ENCODE measurements at places on chromosomes 4 and X.

DNA sequence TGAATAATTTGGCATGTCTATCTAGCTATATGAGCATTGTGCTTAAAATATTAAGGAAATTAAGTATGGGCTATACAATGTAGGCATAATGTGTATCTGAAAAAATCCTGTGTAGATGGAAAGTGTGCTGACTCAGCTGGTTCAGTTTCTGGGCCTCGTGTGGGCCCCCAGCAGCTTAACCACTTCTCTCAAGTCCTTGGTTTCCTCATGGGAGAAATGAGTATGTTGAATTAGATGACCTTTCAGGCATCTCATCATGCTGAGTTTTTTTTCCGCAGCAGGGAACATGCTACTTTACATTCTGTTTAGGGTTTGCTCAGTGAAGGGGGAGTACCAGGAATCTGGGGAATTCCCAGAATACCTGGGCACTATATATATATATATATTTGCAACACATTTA lies 30.5 kb downstream of the RHOH start:
- DNase-seq, result peak; percentile 51

- no peak for DNase-seq
Observed at GRCh38 chrX:43809463-43809862, 72.8 kb downstream of the MAOB start.

DNA sequence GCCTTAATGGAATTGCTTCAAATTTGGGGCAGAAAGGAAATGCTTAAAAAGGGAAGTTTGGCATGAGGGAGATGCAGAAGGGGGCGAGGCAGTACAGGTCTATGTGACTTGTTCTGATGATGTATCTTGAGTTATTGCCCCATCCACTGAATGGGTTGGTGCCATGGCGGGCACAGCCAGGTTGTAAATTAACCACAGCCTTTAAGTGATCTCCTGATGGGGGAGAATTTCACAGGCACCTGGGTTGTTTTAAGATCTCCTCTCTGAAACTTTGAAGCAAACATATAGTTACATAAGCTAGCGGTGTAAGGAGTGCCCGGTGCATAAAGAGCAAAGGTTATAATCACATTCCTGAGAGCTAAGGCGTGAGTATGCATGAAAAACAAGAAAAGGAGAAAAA lies 37.0 kb downstream of the NPY5R start:
- DNase-seq, result no peak

DNA sequence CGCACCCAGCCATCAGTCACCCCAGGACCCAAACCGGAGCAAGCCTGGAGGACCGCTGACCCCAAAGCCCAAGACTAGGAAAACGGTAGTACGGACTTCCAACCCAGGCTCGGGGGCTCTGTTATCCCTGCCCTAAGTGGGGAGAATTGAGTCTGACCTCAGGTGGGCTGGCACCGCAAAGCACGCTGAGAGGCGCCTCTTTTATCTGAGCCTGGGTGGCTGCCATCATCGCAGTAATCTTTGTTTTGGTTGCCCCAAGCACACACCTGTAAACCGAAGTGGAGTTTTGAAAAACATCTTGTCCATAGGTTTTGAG lies 894 bp upstream of the SH3RF1 start:
- no peak for DNase-seq

- DNase-seq, result no peak
Observed at GRCh38 chr4:169661761-169662160, 41.4 kb downstream of the CLCN3 start.

- no peak for DNase-seq
Observed at GRCh38 chr4:89755220-89755619, 81.7 kb downstream of the SNCA start.

- DNase-seq, result no peak
Observed at GRCh38 chrX:38657562-38657961, 96.2 kb downstream of the TSPAN7 start.

DNA sequence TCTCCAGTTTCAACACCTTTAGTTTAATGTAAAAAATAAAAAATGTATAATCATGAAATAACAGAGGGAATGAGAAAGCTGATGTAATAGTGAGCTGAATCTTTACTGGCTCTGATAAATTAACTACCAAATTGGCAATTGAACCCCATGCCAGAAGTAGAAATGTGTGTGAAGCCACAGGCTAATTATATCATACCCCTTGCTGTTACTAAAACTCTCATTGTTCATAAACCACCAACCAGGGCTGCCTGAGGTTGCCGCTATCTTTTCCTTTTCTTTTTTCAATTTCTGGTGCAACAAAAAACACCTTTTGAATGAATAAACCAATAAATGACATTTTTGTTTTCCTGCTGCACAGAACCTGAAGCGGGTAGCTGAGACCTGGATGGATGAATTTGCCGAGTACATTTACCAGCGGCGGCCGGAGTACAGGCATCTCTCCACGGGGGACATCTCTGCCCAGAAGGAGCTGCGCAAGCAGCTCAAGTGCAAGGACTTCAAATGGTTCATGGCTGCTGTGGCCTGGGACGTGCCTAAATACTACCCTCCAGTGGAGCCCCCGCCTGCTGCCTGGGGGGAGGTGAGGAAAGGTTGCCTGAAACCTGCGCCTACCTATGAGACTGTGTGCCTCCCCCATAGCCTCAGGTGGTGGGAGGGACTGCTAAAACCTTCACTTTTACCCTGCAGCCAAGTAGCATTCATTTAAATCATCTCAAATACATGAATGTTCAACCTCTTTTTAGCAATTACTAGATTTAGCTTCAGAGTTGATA lies 216.7 kb upstream of the GALNT7 start:
- DNase-seq, result no peak

DNA sequence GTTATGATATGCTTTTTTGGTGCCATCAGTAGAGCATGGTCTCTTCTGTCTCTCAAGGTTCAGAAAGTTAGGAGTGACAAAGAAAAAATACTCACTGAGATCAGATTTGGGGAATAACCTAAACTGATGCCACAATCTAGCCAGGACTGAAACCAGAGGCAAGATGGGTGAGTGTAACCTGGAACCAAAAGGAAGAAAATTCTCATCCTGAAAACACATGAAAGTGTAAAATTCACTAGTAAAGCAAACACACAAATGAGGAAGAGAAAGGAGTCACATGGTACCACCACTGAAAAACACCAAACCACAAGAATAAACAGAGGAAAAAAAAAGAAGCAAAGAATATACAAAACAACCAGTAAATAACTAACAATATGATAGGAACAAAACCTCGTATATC lies 96.4 kb downstream of the ANXA10 start:
- no peak for DNase-seq

- DNase-seq, result no peak
Observed at GRCh38 chr4:101037249-101037648, 310.1 kb downstream of the PPP3CA start.

GRCh38 chr4:31190671-31191070 lies 470.5 kb downstream of the PCDH7 start:
- no peak for DNase-seq

Data from activated CD4-positive, alpha-beta T cell treated with anti-CD3 and anti-CD28 coated beads, Interleukin-2, amount 50 U/mL, for 4 hours (primary cell).